ENCODE measurements at places on chromosomes 13 and 19.

DNA sequence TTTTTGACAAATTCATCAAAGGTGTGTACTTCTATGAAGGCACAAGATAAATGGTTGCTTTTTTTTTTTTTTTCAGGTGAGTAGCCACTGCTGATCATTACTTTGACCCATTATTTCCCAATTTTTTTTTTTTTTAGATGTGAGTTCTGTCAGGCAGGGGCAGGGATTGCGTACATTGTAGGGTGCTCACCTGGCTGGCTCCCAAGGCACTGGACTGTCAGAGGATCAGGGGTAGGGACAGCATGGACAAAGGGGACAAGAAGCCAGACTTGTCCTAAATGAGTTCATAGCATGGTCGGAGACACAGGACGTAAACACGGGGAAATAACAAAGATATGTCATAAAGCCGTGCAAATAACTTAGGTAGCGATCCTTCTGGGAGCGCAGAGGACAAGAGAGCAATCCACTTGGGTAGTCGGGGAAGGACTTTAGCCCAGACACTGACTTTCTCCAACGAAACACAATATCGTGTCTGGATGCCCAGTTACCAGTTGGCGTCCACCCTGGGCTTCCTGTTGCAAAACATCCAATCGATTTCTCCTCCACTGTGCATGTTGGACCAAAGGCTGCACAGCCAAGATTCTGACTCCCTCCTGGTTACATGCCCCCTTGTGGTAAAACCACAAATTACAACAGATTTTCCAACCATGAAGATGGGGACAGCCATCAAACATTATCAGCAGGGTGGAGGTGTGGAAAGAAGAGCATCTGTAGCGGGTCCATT is 27.5 kb upstream of the KATNAL1 start:
- DNase-seq = no peak

GRCh38 chr19:1501200-1501595 is 10.2 kb downstream of the REEP6 start:
- DNase-seq = no peak

- DNase-seq = no peak
Measured at GRCh38 chr19:33132425-33132824, 511 bp downstream of the WDR88 start.

DNA sequence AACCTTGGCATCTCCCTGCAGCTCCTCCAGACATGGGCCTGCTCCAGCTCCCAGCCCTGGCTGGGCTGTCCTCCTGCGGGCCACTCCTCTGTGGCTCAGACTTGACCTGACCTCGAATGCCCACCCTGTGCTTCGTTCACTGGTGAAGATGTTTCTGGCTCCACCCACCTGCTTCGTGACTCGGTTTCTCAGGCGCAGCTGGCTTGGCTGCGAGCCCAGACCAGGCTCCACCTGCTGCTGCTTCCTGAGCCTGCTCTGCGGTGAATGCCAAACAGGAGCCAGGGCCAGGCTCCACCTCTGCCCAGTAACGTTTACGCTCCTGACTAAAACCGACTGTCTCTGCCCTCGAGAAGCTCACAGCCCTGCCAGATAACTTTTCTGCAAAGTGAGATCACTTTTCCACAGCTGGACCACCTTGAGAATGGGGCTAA is 8.9 kb upstream of the RSPH6A start:
- no peak for DNase-seq

DNA sequence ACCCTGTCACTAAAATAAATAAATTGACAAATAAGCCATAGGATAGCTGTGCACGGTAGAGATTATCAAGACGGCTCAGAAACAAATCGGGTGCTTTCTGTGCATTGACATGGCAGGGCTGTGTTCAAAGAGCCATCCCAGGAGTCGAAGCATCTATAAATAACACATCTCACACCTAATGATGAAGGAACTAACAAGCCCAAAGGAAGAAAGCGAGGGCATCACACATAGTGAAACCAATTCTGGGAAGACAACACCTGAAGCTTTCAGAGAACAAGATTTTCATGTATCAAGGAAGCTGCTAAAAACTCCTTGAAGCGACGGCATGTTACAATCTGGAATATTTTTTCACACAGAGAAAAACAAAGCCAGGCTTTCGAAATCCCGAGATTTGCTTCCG is 36.1 kb downstream of the KLF2 start:
- no peak for DNase-seq

GRCh38 chr13:24638096-24638495 is 42.1 kb upstream of the ATP12A start:
- no peak for DNase-seq

DNA sequence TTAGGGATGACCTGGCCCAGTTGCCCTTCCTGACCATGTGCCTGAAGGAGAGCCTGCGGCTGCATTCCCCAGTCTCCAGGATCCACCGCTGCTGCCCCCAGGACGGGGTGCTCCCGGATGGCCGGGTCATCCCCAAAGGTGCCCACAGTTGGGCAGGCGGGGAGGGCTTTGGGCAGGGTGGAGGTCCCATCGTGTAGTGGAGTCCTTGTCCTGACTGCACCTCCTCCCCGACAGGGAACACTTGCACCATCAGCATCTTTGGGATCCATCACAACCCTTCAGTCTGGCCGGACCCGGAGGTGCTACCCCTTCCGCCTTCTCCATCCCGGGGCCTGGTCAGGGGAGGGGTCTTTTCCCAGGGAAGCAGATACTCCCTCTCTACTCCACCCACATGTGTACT is 31.7 kb upstream of the CYP4F8 start:
- DNase-seq = no peak

DNA sequence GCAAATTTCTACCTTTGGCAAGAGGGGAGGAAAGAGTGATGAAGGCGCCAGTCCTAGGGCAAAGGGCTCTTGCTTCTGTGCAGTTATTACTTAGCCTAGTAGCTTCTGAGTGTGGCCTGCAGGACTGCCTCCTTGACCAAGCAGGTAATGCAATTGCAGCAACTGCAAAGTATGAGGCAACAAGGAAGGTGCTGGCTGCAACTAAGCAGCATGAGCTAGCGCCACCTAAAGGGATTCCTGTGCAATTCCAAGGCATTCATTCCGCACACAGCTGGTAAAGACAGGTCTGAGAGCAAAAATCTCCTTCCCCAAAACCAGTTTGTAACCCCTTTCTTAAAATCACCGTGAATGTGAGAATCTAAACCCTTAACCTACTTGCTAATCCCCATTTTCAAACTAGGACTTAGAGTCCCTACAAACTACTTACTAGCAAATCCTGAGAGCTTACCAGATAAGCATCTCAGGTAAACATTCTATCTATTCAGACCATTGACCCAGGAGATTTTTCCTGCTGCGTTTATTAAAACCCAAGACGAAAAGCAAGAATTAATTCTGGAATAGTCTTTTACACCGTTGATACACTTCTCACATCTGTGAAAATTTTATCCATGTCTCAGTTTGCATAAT is 62.9 kb downstream of the DCT start:
- no peak for DNase-seq

DNA sequence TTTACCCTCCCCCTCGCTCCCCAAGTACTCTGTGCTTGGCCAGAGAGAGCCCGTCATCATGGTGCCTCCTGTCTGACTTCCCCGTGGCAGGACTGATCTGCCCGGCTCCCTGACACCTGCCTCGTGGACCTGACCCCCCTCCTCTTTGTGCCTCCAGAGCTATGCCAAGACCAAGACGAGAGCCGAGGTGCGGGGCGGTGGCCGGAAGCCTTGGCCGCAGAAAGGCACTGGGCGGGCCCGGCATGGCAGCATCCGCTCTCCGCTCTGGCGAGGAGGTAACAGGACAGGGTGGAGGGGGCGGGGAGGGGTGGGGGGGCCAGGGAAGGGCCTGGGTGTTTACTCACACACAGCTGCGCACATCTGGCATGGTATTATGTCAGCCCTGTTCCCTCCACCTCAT is 4.5 kb downstream of the MRPL4 start:
- no peak for DNase-seq

DNA sequence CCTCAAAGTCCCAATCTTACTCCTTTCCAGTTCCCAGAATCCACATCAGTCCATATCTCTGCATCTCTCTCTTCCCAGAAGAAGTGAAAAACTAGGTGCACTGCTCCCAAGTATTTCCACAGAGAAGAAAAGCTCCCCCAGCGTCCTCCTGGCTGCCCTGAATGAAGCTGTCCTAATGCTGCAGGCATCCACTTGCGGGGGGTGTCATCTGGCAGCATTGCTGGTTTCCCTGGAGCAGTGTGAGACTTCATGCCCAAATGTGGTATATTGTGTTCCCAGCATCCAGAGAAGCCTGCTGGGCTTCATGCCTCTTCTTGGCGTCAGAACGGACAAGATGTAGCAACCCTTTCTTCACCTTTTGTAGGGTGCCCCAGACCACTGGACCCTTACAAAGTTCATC is 32.9 kb upstream of the ARHGEF7 start:
- DNase-seq = no peak

- no peak for DNase-seq
Measured at GRCh38 chr13:49213997-49214916, 5.9 kb upstream of the MLNR start.

- no peak for DNase-seq
Measured at GRCh38 chr19:48945415-48945814, 9.3 kb upstream of the BAX start.

GRCh38 chr19:23509686-23510450 is 114.6 kb upstream of the ZNF91 start:
- DNase-seq = no peak

GRCh38 chr19:41449079-41449864 is 6.3 kb downstream of the ERICH4 start:
- DNase-seq = peak; percentile 18

- DNase-seq = no peak
Measured at GRCh38 chr13:56187331-56187730, 953.4 kb upstream of the PRR20A start.

DNA sequence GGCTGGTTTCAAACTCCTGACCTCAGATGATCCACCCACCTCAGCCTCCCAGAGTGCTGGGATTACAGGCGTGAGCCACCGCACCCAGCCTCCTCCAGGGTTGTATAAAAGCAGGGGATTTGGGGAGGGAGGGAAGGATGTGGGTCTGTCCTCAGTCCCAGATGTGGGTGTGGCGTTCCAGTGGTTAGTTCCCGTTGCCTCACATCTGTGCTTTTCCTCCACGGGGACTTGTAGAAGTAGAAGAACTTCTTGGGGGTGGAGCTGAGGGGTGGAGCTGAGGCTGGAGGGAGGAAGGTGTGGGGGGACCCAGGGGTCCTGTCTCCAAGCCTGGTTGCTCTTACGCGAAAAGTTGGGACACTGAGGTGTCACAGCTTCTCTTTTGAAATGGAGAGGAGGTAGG is 514 bp upstream of the MCEMP1 start:
- DNase-seq = no peak

- DNase-seq = no peak
Measured at GRCh38 chr13:36820222-36820621, 1.2 kb downstream of the RFXAP start.

GRCh38 chr19:14149509-14149994 is 13.2 kb upstream of the ASF1B start:
- DNase-seq = peak; percentile 9

DNA sequence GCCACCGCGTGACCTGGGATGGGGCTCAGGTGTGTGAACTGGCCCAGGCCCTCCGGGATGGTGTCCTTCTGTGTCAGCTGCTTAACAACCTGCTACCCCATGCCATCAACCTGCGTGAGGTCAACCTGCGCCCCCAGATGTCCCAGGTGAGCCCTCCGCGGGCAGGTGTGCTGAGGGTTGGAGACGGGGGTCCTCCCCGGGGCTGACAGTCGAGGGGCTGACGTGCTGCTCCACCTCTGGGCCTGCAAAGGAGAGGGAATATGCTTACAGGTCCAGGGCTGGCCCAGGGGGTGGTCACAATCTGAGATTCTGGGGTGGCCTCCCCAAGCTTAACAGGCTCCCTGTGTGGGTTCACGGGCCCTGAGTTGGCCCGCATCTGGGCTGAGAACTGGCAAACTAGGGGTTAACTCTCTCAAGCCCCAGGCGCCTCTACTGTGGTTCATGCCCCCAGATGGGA is 386 bp downstream of the VAV1 start:
- no peak for DNase-seq

DNA sequence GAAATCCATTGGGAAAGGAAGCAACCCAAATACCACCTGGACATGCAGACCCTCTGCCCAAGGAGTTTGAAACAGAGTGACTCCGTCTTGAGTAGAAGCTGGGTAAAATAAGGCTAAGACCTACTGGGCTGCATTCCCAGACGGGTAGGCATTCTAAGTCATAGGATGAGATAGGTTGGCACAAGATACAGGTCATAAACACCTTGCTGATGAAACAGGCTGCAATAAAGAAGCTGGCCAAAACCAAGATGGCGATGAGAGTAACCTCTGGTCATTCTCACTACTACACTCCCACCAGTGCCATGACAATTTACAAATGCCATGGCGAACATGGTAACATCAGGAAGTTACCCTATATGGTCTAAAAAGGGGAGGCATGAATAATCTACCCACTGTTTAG is 40.2 kb downstream of the RFXAP start:
- DNase-seq = no peak

GRCh38 chr19:49287141-49287770 is 37.7 kb downstream of the SLC6A16 start:
- DNase-seq = no peak

DNA sequence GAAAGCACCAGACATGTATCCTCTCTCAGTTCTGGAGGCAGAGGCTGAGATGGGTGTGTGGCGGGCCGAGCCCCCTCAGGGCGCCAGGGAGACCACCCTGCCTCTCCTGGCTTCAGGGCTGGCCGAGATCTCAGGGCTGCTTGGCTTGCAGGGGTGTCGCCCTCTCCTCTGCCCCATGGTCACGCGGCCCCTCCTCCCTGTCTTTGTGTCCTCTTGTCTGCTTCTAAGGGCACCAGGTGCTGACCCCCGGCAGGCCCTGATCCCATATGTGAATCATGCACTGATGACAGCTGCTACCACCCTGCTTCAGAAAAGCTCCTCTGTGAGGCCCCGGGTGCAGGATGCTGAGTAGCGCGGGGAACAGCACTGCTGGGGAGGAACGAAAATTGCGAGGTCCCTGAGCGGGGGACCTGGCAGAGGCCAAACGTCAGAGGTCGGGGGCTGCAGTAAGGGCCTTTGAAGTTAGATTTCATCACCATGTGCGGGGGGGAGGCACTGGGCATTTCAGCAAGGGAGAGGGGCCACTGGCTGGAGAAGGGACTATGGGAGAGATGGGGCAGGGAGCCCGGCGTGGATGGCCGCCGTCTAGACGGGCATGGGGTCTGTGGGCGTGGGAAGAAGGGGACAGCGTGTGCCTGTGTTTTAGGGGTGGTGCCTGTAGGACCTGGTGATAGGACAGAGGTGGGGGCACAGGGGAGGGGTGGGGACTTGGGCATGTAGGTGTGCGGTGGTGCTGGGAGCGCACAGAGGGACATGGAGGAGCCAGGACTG is 125.2 kb downstream of the KDM4B start:
- DNase-seq = no peak

DNA sequence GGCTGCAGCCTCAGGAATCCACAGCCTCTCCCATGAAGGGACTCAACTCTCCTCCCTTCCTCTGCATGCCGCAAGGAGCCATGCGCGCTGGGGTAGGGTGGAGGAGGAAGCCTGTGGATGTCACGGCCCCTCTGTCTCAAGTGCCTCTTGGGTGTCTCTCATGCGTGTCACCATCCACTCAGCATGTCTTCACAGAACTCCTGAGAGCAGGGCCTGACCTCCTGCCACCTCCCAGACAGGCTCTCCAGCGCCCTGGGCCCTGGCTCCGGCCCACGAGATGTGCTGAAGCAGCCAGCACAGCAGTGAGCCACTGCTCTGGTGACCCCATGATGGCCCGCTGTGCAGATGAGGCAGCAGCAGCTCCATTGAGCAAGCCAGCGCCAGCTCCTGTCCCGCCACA is 25.9 kb upstream of the SPACA7 start:
- no peak for DNase-seq
